ENCODE measurements at places on chromosomes 3 and 15. TPM values are rescaled to one million over a fixed set of nuclear protein-coding genes. Genes with fewer than 3 reads are reported as not detected.

- no peak for DNase-seq
Measured at GRCh38 chr3:118948146-118948545, 86.5 kb downstream of the IGSF11 start.

DNA sequence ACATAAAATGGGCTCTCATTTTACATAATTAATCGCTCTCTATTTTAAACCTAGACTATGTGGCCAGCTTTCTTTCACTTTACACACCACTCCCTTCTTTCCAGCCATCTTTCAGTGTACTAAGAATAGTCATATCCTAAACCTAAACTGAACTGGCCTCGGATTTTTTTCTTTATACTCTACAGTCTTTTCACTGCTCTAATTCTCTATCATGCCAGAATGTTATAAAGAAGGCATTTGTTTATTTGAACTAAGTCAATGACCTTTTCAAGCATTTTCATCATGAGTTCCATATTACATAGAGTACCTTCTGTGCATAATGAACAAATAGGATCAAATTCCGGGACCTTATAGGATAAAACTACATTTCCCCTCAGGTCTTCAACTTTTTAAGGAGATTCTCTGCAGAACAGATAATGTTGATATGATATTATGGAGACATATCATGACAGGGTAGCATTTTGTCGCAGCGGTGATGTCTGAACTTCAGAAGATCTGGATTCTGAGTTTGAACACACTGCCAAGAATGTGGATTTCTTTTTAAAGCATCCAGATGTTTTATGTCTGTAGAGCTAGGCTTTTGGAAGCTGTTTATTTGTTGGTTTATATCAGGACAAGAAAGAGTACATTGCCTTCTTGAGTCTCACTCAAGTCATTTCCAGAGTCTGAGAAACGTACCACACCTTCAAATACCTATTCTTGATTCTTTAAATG lies 1047.3 kb downstream of the MCTP2 start:
- no peak for DNase-seq

DNA sequence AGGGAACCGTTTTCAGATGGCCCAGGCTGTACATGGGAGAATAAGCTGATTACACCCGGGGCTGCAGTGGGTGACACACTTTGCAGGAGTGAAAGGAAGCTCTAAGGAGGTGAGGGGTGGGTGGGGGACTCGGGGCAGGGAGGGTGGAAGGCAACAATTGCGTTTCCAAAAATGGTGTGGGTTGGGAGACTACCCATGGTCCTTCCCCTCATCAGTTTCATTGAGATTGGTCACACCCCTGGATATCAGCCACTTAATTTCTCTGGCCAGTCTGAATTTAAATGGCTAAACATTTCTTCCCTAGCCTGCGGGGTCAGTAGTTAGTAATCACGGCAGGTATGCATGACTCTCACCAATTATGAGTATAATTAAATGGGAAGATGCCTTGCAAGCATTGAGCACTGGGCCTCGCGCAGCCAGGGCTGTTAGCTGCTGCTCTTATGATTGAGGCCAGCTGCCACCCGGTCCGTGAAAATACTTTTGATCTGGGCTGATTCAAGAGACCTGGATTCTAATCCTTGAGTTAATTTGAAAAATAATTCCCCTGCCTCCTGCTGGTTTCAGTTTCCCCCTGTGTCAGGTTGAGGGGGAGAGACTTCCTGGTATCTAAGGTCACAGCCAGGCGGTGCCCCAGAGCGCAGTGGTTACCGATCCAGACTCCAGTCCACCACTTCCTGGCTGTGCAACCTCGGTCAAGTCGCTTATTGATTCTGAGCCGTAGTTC lies 23.3 kb downstream of the SLC6A6 start:
- DNase-seq: no peak

Gene TM4SF18
- 3.1 TPM for total RNA-seq

GRCh38 chr3:194279701-194280360 lies 71.3 kb downstream of the CPN2 start:
- no peak for DNase-seq

GRCh38 chr3:157526036-157526435 lies 22.8 kb upstream of the VEPH1 start:
- DNase-seq: no peak

Gene PAK6
- total RNA-seq: 60.9 TPM

DNA sequence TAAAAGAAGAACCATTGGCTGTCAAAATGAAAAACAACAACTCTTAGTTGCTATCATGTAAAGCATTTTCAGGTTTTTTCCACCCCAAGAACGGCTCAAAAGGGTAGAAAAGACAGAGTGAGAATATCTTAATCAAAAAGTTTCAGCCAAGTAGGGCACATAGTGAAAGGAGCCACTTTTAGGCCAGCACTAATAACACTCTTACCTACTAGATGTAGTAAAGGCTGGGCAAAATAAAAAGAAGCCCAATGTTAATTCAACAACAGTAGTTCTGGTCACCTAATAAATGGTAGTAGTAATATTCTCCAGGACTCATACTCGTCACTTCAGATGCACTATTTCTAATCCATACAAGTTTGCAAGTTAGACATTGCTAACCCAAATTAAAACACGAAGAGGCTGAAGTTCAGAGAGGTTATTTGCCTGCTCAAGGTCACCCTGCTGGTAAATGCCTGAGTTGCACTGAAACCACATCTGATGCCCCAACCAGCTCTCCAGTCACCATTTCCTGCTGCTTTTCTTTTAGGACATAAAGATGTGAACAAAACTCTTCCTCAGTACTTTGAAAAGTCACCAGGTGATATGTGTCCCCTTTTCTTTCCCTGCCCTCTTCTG lies 7.5 kb downstream of the GOLIM4 start:
- no peak for DNase-seq

DNA sequence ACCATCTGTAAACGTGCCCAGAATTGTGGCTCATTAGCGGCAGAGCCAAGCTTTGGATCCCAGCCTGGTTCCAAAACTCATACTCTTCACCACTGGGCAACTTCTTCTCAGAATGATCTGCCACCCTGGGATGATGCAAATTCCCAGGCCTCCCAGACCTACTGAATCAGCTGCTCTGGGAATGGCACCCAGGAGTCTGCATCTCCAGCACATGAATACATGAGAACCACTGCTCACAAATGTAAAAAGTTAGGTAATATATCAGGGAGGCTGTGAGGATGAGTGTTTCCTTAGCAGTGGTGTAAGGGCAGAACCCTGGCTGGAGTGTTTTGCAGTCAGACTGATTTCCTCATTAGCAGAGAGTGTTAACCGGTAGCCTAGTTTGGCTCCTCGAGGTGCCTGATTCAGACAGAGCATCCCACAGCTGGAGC lies 94.2 kb downstream of the LIPC start:
- DNase-seq: peak; percentile 76

Measured in lower leg skin (tissue), 4 donors.